ENCODE measurements at places on chromosomes 6 and 20.

DNA sequence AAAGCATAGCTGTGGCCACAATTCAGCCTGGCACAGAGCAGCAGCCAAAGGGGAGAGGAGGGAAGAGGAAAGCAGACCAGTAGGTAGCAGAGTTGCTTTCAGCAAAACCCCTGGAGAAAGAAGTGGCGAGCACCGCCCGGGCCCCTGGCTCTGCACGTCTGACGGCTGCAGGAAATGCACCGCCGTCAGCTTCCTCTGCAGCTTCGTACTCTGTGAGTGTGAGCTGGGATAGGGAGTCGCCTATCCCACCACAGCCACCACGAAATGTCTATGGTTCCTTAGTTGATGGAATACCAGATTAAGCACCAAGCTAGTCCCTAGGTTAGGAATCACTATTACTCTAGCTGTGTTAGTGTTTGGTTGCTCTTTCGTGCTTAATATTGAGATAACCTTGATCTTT is 79.9 kb upstream of the NAA20 start:
- no peak for DNase-seq

DNA sequence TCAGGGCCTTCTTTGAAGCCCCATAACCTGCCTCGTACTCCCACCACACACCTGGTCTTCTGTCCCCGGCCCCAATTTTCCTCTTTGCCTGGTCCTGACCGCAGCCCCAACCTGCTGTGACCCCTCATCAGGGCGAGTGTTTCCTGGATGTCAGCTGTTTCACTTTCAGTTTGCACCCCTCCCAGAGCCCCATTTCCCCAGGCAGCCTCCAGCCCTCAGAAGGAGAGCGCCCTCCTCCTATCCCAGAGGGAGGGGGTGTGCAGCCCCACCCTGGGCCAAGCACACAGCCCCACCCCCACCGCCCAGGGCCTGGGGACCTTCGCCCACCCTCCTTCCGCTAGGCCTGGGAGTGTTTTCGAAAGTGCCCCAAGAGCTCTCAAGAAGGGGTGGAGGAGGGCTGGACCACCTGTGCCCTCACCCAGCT is 1.5 kb downstream of the BAK1 start:
- no peak for DNase-seq

GRCh38 chr20:19589787-19590362 is 168.2 kb upstream of the RIN2 start:
- no peak for DNase-seq

DNA sequence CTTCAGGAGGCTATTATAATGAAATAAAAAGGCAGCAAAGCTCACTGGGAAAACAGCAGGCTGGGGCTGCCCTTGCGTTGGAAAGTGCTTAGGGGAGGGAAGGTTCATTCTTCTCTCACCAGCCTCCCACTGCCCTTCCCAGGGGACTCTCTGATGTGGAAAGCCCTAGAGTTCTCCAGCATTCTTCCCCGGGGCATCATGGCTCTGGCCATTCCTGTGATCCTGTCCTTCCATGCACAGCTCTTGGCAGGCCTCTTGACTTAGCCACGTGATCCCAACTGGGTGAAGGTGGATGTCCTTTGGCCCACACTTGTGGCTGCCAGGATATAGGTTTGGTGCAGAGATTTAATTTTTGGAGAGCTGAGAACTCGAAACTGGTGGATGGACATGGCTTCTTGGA is 58.0 kb upstream of the ZNF831 start:
- no peak for DNase-seq

DNA sequence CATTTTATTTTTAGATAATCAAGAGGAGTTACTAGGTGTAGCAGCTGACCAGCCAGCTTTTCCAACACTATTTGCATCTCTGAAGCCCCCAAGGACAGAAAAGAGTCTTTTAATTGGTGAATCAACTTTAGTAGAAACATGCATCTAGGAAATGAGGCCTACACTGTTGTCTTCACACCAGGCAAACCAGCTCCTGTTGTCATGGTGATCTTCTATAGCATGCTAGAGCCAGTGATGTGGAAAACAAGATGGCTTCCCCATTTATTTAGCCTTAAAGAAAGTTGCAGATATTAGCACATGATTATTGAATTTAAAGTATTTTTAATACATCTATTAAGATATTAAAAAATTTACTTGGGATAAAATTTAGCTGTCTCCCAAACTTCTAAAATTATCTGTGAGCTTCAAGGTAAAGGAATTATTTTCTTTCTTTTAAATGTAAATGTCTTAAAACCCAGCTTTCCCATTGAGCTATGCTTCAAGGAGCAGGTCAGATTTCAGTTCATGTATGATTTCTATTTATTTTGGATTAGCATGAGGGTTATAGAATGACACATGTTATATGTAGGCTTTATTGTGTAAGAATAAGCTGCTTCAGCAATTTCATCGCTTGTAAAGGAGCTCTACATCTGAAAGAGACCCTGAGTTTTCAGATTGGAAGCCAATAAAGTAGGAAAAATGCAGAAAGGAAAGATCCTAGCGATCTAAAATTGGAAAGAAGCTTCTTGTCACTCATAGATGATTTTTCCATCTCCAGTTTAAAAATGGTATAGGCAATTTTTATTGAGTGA is 564.9 kb upstream of the CITED2 start:
- no peak for DNase-seq

GRCh38 chr20:64136004-64136710 is 28.1 kb upstream of the MYT1 start:
- DNase-seq: no peak

GRCh38 chr20:38143238-38143645 is 21.8 kb downstream of the TGM2 start:
- peak; percentile 63 for DNase-seq

DNA sequence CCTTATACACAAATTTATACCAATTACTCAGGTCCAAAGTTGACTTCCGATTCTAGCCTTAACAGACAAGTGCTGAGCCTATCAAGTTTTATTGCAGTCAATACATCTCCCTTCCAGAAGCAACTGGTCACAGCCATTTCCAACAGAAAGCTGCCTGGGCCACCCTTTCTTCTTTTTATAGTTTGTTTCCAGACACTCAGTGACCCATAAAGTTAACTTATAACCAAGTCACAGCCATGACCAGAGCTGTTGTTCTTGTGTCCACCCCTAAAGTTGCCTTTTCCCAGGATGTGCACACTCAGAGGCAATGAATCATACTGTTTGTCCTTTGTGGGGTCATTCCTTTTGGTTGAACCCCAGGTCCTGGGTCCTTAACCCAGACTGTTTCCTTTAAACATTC is 89.9 kb downstream of the CD83 start:
- DNase-seq: no peak

DNA sequence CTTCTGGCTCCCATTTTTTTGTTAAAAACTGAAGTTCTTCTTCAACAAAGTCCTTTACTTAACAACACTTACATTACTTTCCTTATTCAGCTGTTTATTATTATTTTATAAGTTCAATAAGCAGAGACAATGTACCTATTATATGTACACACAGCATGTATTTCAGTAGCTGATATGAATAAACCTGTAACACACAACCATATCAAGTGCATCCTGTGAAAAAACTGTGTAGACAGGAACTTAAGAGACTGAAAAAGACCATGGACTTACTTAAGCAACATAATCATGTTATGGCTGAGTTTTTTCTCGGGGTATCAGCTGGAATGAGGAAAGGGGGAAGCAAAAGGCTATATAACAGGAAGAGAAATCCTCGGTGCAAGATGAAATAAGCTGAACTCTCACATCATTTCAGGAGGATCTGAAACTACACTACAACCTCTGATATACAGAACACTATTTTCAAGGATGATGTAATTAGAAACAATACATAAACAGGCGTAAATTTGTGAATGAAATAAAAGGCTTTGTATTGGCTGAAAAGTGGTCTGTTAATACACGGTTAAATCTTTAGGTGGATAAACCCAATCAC is 70.9 kb downstream of the REV3L start:
- DNase-seq: no peak

GRCh38 chr20:49630396-49630951 is 62.5 kb upstream of the PTGIS start:
- no peak for DNase-seq

DNA sequence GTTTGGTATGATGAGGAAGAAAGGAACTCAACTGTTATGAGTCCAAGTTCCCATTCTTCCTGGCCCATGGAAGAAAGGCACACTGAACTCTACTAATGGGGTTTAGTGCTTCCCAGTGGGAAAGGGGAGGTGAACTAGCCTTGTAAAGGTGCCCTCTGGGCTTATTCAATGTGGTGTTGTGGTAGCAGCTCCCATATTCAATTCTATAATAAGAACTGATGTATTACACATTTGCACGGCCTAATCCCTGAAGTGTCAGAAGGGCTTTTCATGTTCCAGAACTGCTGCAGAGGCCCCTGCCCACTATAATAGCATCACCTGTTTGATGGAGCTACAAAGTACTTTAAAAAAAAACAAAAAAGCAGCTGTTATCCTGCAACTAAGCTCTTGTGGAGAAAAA is 17.1 kb downstream of the PRKN start:
- no peak for DNase-seq

DNA sequence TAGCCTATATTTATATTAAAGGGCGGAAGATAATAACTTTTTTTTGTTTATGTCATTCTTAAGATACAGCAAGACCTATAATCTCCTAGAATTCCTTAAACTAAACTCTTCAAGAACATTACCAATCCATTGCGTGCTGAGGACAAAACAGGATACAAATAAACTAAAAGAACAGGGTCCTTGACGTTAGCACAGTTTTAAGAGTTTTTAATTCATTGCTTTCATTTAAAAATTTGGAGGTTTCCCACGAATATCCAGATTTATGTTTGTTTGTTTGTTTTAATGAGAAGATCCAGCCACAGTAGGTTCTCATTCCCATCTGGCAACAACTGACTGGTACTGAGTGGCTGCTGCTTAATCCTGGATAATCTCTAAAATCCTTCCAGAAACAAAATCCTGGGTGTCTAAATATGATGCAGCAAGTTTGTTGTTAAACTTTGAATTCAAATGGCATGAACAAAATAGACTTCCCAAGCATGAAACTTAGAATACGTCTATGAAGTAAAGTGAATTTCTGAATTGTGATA is 153.7 kb downstream of the HACE1 start:
- DNase-seq: no peak

DNA sequence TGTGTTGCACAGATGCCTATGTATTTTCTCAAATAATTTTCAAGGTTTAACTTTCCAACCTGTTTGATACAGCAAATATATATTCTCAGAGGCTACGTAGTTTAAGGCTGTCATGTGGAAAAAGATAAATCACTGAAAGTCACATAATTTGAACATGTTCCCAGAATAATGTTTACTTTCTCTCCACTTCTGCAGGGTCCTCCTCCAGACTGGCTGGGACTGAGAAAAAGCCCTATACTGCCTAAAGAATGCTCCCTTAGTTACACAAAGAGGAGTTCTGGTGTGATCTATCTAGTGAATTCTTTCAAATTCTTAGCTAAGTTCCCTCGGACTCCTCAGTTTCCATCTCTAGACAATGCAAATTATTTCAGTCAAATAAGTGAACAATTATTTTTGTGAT is 411.0 kb downstream of the C6orf118 start:
- DNase-seq: no peak

DNA sequence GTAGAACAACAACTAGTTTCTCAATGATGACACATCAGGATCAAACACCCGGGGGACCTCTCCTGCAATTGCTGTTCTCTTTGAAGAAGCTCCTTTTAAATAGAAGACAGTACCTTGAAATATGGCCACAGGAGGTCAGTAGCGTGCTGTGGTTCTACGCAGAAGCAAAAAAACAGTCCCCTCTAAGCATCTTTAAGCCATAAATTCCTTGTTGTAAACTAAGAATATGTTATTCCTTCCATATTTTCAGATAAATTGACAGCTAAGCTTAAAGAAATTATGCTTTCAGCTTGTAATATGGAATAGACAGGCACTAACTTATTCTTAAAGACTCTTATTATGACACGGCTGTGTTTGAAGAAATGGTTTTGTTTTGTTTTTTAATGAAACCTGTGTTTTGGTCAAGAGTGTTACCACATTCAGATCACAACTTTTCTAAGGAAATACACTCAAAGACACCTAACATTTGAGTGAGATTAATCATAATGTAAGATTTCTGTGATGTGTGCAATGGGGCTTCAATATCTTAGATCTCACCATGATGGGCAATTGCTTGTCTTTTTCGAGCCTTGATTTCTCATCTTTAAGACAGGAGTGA is 49.7 kb upstream of the IL20RA start:
- peak; percentile 60 for DNase-seq

DNA sequence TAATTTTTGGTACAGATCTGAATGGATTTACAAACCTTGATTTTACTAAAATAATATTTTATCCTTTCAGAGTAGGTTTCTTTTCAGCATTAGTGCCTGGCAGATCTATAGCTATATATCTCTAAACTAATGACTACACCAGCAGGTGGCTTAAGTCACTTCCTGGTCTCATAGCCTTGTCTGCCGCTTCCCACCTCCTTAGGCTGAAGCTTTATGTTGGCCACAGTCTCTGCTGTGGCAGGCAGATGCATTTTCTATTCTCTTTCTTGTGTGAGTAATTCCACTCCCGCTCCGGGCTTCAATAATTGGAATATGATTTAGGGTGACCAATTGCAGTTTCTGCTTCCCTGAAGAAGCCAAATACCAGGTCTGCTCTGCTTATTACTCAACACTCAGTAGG is 226.8 kb upstream of the HS3ST5 start:
- DNase-seq: no peak

GRCh38 chr20:21503345-21503744 is 10.5 kb downstream of the NKX2-2 start:
- peak; percentile 89 for DNase-seq

DNA sequence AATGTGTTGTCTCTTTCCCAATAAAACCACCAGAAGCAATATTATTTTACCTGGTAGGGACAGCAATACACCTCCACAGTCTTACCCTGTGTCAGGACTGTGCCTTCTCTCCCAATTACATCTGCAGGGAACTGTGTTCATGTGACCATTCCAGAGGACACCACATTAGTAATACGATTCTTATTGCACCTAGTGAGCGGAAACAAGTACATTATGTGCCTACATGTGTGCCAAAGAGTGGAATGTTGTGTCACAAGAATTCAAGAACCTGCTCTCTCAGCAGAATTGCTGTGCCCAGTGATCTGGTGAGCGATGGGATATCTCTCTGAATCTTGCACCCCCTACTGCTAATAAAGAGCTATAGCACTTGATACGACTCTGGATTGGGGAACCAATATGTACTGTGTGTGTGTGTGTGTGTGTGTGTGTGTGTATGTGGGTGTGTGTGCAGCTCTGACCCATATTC is 57.4 kb upstream of the FOXC1 start:
- peak; percentile 16 for DNase-seq

DNA sequence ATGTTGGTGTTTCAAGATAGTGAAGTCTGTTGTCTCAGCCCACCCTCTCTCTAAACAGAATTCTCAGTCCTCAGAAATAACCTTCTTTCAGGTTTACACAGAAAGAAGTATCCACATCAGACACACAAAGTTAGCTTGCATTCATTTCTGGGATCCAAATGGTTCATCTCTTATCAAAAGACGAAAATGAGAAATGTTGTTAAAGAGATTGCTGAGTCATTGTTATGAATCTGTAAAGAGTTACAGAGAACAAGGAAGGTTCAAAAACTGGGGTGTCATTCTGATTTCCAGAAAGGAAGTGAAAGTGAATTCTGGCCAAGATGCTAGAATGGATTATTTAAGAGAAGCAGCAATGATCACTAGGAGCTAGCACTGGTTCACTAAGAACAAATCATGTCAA is 90.5 kb upstream of the ATXN1 start:
- DNase-seq: no peak

- DNase-seq: no peak
Observed at GRCh38 chr6:36309203-36309602, 27.5 kb downstream of the BNIP5 start.

GRCh38 chr6:31203345-31203979 is 33.0 kb upstream of the POU5F1 start:
- DNase-seq: peak; percentile 69

All from NCI-H226 (cell line).